ENCODE measurements at places on chromosomes 2 and 18. TPM values are rescaled to one million over a fixed set of nuclear protein-coding genes. Genes with fewer than 3 reads are reported as not detected.

- peaks cover 39% of the 10 kb centered on the region for H3K27me3 ChIP-seq
- DNase-seq, result peak; percentile 91
- H3K4me3 ChIP-seq, result peak within 1 kb of the TSS; percentile 76
- no peaks in the 10 kb centered on the region for H3K36me3 ChIP-seq
Measured at GRCh38 chr2:222671259-222672067, at the start of gene MOGAT1. Gene MOGAT1, plus strand, starts transcription at chr2:222671658. Its CDS starts 128 bp downstream, at chr2:222671786.

- no peaks in the 10 kb centered on the region for H3K4me1 ChIP-seq
- H3K4me3 ChIP-seq, result no peak overlapping the region
- no peaks in the 10 kb centered on the region for H3K27me3 ChIP-seq
- no peak overlapping the region for H3K27ac ChIP-seq
- peak; percentile 32 for DNase-seq
Measured at GRCh38 chr2:72833084-72833714, 7.4 kb upstream of the EXOC6B start.

- peak within 1 kb of the TSS; percentile 68 for H3K4me3 ChIP-seq
- peaks cover 28% of the 10 kb centered on the region for H3K4me1 ChIP-seq
- DNase-seq, result peak; percentile 89
- H3K36me3 ChIP-seq, result no peaks in the 10 kb centered on the region
- no peak within 1 kb of the TSS for H3K27ac ChIP-seq
Measured at GRCh38 chr2:181656450-181657291, at the start of gene CERKL. Gene CERKL, minus strand, starts transcription at chr2:181657105. Its CDS starts 99 bp downstream, at chr2:181657006.

Gene LRRC30
- not detected for total RNA-seq

Gene GALR1
- total RNA-seq, result 0.74 TPM

All from GM23338 (cell line).